ENCODE measurements at places on chromosomes 7 and 10.
A peak's percentile ranks its signal among the peaks of the same experiment; 100 is the strongest.

DNA sequence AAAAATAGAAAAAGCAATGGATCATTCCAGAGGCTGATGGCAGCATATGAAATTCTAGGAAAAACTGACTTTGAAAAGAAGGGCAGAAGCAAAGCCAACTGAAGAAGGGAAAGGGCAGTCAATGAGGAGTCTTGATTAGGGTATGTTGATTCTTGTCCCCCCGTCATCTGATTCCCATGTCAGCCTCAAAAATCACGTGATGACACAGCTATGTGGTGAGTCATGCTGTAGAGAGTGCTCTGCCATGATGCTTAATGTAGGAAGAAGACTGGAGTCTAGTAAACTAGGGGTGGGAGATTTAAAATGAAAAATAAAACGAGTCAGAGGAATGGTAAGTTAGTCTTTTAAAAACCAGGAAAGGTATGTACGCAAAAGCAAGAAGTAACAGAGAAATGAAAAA lies 3.9 kb upstream of the POU6F2 start:
- DNase-seq = no peak

GRCh38 chr10:76582531-76582930 lies 1055.1 kb downstream of the KCNMA1 start:
- DNase-seq = no peak

DNA sequence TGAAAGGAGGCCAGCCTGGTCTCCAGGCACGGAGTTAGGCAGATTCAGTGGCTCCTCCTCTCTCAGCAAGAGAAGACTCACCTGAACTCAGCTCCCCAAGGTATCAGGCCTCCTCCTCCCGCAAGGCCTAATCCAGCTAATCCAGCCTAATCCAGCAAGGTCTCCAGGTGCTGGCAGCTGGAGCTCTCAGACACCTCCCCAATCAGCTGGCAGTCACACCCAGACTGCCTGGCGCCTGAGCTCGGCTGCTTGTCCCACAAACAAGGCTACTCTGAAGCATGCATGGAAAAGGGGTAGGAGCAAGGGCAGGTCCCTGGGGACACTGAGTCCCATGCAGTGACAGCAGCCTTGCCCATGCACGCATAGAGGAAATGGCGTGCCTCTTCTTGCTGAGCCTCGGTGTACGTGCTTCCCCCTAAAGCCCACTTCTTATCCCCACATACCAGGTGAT lies 3.3 kb upstream of the OPN4 start:
- DNase-seq = no peak

- peak; percentile 74 for DNase-seq
These were observed 43.1 kb downstream of the MBL2 start for GRCh38 chr10:52729271-52730104.

- DNase-seq = no peak
These were observed 522.6 kb downstream of the AUTS2 start for GRCh38 chr7:70120851-70121250.

GRCh38 chr10:31774299-31774900 lies 154.2 kb downstream of the ARHGAP12 start:
- no peak for DNase-seq

GRCh38 chr10:128843972-128844371 lies 623.1 kb upstream of the MGMT start:
- peak; percentile 40 for DNase-seq

GRCh38 chr10:28172223-28172610 lies 130.6 kb downstream of the MPP7 start:
- DNase-seq = no peak

DNA sequence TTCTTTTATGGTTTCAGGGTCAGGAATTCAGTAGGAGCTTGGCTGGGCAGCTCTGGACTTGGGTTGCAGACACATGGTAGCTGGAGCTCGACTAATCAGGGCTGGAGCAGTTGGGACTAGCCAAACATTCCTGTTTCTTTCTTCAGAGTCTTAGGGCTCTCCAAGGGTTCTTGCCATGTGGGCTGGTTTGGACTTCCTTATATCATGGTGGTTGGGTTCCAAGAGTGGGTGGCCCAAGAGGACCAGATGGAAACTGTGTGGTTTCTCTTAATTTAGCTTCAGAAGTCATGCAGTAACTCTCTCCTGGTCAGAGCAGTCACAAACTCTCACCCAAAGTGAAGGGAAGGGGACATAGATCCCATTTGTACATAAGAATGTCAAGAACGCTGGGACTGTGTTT lies 270.1 kb upstream of the FZD1 start:
- no peak for DNase-seq

DNA sequence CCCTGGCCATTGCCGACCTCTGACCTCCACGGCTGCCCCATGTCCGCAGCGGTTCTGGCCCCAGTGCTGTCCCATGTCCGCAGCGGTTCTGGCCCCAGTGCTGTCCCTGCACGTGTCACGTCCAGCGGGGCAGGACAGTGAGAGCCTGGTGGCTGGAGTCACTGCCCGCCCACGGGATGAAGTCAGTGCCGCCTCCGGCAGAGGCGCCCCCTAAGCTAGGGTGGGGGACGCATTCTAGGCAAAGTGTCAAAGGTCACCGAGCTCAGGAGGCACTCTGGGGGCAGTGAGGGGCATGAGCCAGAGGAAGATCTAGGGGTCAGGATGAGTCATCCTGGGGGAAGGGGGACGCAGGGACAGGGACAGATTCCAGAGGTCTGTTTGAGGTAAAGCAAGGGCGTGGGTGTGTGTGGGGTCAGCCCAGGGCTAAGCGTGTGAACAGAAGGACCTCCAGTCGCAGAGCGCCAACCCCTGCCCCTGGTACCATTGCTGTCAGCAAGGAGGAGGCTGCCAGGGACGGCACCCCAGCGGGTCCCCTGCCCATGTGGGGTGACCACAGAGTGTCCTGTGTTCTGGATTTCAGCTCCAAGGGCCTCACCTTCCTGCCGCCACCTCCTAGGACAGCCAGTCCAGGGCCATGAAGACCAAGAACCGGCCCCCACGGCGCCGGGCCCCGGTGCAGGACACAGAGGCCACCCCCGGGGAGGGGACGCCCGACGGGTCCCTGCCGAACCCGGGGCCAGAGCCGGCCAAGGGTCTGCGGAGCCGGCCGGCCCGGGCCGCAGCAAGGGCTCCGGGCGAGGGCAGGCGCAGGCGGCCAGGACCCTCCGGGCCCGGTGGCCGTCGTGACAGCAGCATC lies 665 bp downstream of the BHLHA15 start:
- no peak for DNase-seq

- no peak for DNase-seq
These were observed 52.0 kb upstream of the GRB10 start for GRCh38 chr7:50834679-50835078.

GRCh38 chr7:139813151-139813550 lies 15.9 kb upstream of the TBXAS1 start:
- DNase-seq = no peak

GRCh38 chr10:103967448-103968071 lies 620 bp downstream of the SLK start:
- DNase-seq = peak; percentile 56

DNA sequence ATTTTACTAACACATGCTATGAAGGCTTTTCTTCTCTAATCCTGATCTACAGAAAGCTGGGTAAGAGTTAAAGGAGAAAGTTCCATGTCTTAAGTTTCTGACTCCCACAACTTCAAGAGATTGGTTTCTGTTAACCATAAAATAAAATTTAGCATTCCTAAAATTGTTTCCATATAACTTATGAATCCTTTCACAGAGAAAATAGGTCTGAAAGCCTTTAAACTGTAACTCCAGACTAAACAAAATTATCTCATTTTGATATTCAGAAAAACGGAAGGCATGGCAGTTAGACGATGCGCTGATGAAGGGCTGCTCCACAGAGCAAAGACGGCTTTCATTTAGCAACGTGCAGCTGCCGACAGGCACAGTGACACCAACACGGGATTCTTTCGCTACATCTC lies 133.3 kb downstream of the SLC25A13 start:
- DNase-seq = no peak

DNA sequence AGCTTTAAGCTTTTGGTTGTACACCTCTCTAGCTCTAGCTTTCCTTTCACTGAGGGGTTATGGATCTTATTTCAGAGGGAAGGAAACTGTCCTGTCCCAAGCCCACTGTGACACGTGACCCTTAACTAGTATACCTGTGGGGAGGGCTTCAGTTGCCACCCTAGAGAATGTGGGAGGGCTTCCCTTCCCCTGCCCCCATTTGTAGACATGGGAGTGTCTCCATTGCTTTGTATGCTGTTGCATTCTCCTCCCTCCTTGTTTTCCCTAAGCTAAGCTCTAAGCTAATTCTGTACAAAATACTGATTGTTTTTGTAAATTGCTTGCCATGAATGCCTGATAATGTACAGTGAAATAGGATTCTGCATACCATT lies 11.2 kb downstream of the LUC7L2 start:
- no peak for DNase-seq

GRCh38 chr10:77859865-77860282 lies 66.7 kb downstream of the DLG5 start:
- no peak for DNase-seq

- peak; percentile 83 for DNase-seq
These were observed 115.1 kb downstream of the CCNY start for GRCh38 chr10:35451151-35452016.

DNA sequence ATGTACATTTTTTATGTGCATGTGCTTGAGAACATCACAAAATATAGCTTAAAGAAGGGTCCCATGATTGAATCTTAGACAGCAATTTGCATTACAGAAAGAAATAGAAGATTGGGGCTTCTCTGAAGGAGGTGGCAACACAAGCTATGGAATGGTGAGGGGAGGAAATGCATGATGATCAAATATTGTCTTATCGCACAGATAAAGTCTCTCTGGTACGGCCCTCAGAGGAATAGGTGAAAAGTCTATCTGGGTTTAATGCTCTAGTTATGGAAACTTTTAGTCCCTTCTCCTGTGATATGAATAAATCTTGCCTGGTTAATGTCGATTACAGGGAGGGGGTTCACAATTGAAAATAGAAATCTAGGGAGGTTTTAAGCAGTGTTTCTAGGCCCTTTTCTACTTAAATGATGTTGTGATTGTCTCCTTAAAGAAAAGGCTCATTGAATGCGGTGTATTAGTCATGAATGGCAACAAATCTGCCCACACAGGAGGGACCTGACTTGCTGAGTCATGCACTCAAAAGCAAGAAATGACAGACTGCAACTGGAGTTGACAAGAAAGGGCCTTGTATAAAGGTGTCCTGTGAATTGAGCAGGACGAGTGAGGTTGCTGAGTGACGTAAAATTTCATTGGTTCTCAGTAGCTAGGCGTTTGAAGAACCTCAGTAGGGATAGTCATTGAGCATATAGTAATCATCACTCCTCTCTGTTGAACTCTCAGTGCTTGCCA lies 133.4 kb upstream of the CSTF2T start:
- DNase-seq = peak; percentile 50

DNA sequence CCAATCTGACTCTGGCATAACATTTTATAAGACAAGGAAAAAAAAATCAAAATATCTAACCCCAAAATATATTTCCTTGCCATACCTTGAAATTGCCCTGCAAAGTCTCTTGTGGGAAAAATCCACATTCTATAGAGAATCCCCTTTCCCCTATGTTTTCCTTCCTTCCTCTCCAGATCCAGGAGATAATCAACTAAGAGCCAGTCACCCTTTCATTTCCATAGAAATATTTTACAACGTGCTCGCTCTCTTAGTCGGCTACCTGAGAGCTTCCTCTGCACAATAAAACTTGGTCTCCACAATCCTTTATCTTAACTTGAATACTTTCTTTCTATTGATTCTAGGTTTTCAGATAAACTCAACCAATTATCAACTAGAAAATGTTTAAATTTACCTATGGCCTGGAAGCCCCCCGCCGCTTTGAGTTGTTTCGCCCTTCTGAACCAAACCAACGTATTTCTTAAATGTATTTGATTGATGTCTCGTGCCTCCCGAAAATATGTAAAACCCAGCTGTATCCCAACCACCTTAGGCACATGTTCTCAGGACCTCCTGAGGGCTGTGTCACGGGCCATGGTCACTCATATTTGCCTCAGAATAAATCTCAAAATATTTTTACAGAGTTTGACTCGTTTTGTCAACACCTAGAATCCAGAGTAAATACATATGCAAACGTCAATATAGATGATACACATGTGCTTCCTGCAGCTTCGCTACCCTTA lies 869 bp downstream of the PSAP start:
- no peak for DNase-seq

DNA sequence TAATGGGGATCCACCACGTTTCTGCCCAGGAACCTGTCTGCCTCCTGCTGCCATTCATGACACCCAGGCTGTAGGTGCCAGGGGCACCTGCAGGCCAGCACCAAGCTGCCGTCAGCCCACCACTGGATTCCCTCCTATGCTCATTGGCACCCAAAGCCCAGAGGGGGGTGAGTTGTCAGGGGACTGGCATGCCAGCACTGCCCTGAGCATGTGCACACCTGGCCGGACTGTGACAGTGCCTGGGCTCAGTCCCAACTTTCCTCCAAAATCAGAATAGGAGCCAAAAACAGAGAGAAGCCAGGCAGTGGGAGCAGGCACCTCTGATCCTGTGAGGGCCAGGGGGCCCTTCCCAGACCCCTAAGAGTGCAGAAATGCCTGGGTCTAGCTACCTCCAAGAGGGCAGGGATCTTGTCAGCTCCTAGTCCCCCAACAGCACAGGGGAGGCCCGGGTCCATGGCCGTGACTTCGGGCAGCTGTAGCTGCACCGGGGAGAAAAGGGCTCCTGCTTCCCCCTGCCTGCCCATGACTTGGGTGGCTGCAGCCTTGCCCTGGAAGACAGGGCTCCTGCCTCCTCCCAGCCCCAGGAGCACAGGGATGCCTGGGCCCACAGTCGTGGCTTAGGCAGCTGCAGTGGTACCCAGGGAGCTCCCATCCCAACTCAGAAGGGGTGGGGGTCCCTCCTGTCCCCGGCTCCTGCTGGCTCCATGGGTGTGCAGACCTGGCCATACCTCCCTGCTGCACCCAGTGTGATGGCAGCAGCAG lies 249.8 kb upstream of the DKK1 start:
- no peak for DNase-seq

DNA sequence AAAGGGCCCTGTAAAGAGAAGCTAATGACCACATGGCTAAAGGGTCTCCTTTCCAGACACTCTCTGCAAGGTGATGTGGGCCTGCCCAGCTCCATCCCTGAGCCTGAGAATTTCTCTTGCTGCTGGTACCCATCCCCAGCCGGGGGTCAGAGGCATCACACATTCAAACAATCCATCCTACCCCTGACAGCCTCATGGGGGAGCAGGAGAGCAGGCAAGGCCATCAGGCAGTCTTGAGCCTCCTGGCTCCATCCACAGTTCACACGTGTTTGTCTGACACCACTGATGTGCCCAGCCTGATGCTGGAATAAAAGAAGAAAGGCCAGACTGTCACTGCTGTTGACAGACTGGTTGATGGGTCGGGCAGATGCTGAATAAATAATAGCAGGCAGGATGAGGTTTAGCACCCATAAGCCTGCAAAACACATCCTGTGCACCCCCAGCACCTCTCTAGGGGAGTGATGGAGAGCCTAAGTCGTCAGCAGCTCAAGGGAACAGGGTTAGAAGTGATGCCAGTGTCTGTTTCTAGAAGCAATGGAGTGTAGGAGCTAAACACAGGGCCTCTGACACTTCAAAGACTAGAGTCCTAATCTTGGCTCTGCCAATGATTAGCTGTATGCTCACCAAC lies 43.5 kb downstream of the TLL2 start:
- DNase-seq = peak; percentile 69

GRCh38 chr7:139648941-139649425 lies 125.5 kb downstream of the CLEC2L start:
- peak; percentile 68 for DNase-seq

- no peak for DNase-seq
These were observed 28.9 kb downstream of the RBM17 start for GRCh38 chr10:6117711-6118110.
